ENCODE measurements at places on chromosomes 13 and 19. TPM values are rescaled to one million over a fixed set of nuclear protein-coding genes. Genes with fewer than 3 reads are reported as not detected.
A peak's percentile ranks its signal among the peaks of the same experiment; 100 is the strongest.

GRCh38 chr13:33016414-33017322 lies at the start of gene KL:
KL (plus strand) TSS chr13:33016423; CDS start chr13:33016441, 18 bp downstream.
- no peak for DNase-seq
- H3K27me3 ChIP-seq: peaks cover 59% of the 10 kb centered on the region
- H3K27ac ChIP-seq: peak within 1 kb of the TSS; percentile 62

DNA sequence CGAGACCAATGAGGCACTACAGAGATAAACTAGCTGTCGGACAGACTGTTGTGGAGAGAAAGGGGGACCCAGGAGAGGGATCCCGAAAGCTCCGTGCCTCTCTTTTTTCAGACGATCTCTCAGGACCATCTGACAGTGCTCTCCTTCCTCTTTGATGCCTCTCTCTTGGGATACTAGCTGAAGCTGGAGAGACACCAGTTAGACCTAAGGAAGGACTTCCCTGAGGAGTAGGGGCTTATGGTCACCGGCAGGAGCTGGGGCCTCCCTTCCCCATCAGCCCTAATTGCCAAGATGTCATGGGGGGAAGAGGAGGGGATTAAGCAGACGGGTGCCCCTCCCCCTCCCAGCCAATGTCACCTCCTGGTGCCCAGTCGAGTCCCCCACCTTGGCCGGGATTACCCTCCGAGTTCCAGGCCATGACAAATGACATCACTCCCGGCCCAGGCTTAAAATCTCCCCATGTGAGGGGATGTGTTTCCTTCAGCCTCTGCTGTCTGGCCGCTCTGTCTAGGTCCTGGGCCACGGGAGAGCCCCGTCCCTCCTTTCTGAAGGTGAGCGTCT lies at the start of gene CRX:
TSS of gene CRX (plus strand) at position 478 of the 561 bp plus-strand sequence. CDS start 12,507 bp downstream, outside the sequence.
- peaks cover 10% of the 10 kb centered on the region for H3K27me3 ChIP-seq
- H3K4me1 ChIP-seq: no peaks in the 10 kb centered on the region
- DNase-seq: no peak
- H3K36me3 ChIP-seq: no peaks in the 10 kb centered on the region
- no peak within 1 kb of the TSS for H3K4me3 ChIP-seq
- no peak within 1 kb of the TSS for H3K27ac ChIP-seq

DNA sequence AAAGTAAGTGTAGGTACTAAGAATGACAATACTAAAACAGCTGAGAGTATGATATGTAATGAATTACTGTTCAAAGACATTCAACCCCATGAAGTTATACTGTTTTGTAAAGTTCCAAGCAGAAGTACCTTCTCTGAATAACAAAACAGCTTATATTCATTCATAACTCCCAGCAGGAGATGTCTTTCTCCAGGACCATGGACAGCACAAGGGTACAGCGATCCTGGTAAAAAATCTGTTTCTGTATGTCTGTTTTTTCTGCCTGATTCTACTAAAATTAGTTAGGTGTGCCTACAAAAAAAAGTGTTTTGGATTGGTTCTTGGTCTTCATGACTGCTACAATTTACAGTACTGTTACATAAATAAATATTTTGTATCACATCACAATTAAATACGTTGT lies 172.5 kb upstream of the SLITRK5 start:
- H3K36me3 ChIP-seq: no peaks in the 10 kb centered on the region
- H3K4me3 ChIP-seq: no peak overlapping the region
- no peak overlapping the region for H3K27ac ChIP-seq
- H3K4me1 ChIP-seq: no peaks in the 10 kb centered on the region
- H3K27me3 ChIP-seq: no peaks in the 10 kb centered on the region
- DNase-seq: no peak

The PDX1 gene
- total RNA-seq: not detected

Measured in activated T-helper 1 cell treated with anti-CD3 and anti-CD28 coated beads, Interleukin-12 subunit alpha, Interleukin-12 subunit beta, Interleukin-2, Interleukin-4 antibody, amounts not matched to agents 30 ng/mL and 10 ng/mL and 1 ng/mL, durations not matched to agents 14 hours and 24 hours and 36 hours (primary cell).